ENCODE measurements at places on chromosomes 6 and 20.

GRCh38 chr6:71498638-71499037, 210.0 kb downstream of the OGFRL1 start:
- DNase-seq: no peak

DNA sequence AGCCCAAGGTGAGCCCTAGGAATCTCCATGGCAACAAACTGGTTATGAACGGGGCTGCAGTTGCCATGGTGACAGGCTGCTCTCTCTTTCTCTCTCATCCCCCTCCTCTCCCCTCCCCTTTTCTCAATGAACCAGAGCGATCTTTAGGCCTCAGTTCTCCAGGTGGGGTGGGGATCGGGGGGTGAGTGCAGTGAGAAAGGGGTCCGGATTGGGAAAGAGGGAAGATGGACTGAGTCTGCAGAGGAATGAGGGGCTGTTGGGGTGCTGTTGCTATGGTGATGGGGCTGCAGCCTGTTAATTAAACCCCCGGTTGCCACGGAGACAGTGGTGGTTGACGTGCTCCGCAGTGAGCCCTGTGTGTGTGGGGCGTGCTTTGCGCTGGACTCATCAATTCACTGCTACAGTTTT, 3.6 kb upstream of the SLC12A5 start:
- no peak for DNase-seq

DNA sequence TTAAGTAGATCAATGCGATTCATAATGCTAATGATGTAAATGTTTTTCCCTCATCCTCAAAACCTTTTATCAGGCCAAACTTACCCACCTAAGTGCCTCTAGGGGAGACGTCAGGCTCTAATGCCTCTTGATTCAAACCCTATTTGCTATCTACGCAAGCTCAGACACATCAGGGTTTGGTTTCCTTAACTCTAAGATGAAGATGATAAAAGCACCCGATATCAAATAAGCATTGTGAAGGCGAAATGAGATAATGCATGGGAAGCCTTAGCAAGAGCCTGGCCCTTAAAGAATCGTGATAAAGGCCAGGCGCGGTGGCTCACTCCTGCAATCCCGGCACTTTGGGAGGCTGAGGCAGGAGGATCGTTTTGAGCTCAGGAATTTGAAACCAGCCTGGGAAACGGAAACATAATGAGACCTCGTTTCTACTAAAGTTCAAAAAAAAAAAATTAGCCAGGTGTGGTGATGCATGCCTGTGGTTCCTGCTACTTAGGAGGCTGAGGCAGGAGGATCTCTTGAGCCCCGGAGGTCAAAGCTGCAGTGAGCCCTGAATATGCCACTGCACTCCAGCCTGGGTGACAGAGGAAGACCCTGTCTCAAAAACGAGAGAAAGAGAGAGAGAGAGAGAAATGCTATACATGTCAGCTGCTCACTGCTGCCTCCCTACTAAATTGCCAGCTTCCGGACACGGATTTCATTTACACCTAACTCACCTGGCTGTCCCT, 13.5 kb downstream of the CNKSR3 start:
- no peak for DNase-seq

- no peak for DNase-seq
Measured at GRCh38 chr20:63748070-63748933, 8.7 kb downstream of the SLC2A4RG start.

DNA sequence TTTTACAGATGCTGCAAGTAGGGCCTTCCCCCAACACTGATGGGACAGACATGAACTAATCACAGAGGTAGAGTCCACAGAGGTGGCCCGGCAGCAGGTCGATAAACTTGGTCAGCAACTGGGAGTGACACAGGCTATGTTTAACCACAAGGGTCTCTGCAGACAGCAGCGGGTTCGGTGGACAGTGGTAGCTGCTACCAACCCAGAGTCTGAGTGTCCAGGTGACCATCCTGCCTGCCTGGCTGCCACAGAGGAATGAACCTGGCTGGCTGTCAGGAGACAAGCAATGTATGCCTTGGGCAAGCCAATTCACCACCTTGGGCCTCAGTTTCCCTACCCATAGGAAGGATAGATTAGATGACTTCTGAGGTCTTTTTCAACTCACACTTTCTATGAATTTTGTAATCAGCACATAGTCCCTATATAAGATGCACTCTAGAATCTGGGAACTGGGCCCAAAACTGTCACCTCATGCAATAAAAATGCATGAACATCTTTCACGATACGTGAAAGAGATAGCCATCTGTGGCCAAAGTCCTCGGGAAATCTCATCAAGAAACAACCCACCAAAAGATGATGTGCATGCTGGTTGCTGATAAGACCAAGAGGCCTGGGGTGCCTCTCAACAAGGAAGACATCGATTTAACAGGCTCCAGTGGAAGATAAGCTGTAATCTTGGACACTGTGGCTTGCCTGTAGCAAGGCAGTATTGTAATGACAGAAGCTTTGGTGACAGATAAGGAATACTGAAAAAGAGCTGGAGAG, 30.5 kb downstream of the MDGA1 start:
- no peak for DNase-seq

DNA sequence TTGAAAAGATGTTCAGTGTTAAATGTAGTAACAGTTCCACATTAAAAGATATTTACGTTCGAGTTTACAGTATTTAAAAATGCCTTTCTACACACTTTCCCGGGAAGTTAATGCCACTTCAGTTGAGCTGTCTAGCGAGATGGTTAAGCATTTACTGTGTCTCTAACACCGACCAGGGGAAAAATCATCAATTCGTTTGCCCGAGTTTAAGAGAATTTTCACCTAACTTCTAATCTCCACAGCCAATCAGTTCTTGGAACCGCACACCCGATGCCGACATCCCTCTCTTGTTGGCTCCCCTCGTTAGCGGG, 58.2 kb downstream of the FAM217A start:
- DNase-seq: no peak

DNA sequence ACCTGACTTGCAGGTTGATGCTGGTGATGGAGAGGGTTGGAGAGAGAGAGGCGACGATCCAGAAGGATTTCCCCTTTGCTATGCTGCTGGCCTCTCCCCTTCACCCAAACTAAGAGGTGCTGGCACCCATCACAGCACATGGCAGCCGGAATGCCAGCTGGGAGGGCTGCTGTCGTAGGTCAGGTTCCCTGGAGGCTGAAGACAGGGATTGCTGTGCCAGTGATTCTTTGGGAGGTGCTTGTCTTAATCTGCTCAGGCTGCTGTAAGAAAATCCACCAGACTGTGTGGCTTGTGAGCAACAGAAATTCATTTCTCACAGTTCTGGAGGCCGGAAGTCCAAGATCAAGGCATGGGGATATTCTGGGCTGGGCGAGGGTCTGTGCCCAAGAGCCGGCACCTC, 4.4 kb upstream of the ARFGAP1 start:
- DNase-seq: no peak

GRCh38 chr20:5848711-5849505, 98.7 kb downstream of the SHLD1 start:
- DNase-seq: no peak

DNA sequence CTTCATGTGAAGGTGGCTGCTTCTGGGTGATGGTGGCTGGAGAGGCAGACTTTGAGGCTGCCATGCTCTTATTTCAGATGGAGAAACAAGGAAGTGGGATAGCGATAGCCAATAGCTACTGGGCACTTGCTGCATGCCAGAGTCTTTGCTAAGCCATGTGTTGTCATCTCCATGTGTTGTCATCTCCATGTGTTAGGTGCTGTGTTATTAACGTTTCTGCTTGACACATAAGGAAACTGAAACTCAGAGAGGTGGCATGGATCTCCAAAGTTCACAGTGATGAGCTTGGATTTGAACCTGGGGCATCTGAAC, 16.9 kb downstream of the KIAA1755 start:
- DNase-seq: no peak

GRCh38 chr6:132464538-132465256, 48.2 kb downstream of the STX7 start:
- no peak for DNase-seq

DNA sequence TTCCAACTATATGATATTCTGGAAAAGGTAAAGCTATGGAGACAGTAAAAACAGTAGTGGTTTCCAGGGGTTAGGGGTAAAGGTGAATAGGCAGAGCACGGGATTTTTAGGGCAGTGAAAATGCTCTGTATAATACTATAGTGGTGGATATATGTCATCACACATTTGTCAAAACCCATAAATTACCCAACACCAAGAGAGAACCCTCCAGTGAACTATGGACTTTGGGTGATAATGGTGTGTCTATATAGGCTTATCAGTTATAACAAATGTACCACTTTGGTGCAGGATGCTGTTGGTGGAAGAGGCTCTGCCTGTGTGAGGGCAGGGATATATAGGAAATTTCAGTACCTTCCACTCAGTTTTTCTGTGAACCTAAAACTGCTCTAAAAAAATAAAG, 149.9 kb downstream of the GPX5 start:
- no peak for DNase-seq

- peak; percentile 88 for DNase-seq
Measured at GRCh38 chr6:2940010-2940850, 31.1 kb downstream of the SERPINB6 start.

DNA sequence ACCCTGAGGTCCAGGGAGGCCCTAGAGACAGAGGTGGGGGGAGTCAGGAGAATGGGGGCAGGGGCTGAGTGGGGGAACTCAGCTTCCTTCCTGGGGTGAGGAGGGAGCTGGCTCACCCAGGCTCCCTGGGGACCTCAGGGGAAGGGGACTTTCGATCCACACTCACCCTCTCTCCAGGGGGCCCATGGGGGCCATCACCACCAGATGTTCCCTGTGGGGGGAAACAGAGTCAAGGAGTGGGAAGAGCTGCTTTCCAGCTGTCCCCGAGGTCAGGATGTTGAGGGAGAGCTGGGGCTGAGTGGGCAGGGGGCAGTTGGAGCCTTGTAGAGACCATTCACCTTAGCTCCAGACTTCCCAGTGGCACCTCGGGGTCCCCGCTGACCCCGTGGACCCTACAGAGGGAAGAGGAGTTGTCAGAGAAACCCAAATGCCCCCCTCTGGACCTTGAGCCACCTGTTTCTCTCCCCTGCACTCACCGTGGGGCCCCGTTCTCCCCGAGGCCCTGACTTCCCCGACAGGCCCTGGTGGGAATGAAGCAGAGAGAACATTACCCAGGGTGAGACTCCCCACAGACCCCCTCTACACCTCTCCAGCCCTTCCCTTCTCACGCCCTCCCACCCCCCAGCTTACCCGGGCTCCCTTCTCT, 18.6 kb downstream of the COL11A2 start:
- no peak for DNase-seq

DNA sequence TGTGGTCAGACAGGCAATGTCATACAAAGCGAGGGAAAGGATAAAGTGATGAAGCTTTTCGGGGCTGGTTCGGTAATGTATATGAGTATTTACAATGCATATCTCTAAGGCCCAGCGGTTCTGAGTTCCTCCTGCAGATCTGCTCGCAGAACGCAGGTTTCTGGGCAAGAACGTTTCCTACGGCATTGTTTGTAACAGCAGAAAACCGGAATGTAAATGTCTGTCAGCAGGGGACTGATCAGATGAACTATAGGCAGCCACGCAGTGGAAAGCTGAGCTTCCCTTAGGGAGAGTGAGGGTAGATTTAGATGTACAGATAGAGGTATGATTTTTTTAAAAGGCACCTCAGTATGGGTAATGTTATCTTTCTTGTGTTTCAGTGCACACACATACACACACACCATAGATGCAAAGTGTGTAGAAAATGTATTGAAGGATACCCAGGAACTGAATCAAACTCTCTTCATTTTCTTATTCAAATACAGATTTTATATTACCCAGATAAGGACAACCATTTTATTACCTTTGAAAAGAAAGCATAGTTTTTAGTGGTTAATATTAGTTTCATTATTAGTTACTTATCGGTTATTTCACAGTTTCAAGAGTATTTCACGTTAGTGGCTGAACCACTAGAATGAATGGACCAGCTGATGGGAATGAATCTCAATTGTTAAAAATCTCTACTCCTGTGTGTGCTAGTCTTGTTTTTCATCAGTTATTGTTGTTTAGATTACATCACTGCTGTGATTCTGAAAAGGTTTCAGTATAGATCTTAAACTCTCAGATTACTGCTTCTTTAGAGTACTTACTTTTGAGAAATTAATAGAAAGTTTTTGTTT, 56.2 kb downstream of the SNX9 start:
- peak; percentile 50 for DNase-seq

- DNase-seq: no peak
Measured at GRCh38 chr6:380234-381218, 11.0 kb upstream of the IRF4 start.

DNA sequence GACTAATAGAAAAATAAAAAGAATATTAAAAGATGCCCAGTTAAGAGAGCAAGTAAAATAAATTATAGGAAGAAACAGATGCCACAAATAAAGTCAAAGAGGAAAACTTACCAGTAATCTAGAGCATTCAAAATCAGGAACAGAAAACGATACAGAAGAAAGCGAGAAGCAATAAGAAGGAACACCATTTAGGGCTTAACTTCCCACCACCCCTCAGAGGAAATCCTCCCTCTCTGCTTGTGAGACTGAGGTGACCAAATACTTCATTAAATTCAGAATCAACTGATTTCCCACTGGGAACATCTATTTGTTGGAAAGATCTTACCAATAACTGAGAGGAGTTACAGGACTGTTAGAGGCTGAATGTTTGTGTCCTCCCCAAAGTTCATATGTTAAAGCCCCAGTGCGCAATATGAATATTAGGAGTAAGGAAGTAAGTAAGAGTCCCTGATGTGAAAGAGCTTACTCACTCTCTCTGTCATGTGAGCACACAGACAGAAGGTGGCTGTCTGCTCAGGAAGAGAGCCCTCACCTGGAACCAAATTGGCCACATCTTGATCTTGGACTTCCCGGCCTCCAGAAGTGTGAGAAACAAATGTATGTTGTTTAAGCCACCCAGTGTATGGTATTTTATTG, 19.5 kb downstream of the KATNA1 start:
- DNase-seq: peak; percentile 37

DNA sequence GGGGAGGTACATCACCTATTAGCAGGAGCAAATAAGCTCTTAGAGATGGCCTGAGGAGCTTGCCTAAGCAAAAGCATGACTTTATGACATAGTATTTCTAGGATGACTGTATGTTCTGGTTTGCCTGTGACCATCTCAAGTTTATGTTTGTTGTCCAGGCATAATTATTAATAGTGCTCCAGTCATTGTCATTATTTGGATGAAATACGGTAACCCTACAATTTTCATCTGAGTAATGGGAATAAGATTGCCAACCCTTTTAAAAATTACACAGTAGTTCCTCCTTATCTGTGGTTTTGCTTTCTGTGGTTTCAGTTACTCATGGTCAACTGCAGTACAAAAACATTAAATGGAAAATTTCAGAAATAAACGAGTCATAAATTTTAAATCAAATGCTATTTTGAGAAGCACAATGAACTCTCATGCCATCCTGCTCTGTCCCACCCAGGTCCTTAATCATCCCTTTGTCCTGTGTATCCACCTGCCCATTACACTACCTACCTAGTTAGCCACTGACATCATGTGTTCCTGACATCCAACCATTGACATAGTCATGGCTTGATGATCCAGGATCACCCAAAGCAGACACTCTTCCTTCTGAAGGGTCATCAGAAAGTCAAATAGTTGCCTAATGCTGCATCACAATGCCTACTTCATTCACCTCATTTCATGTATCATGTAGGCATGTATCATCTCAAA, 27.0 kb upstream of the TFB1M start:
- DNase-seq: peak; percentile 35

GRCh38 chr6:7819431-7820015, 91.1 kb downstream of the TXNDC5 start:
- no peak for DNase-seq

GRCh38 chr20:47929368-47930115, 144.3 kb upstream of the SULF2 start:
- DNase-seq: no peak

GRCh38 chr6:35503534-35503933, 6.7 kb upstream of the TEAD3 start:
- no peak for DNase-seq

GRCh38 chr6:112663698-112664097, 316.6 kb downstream of the RFPL4B start:
- no peak for DNase-seq

- no peak for DNase-seq
Measured at GRCh38 chr20:49694450-49695071, 19.1 kb downstream of the B4GALT5 start.
